ENCODE measurements at places on chromosomes 2 and 18.
A peak's percentile ranks its signal among the peaks of the same experiment; 100 is the strongest.

DNA sequence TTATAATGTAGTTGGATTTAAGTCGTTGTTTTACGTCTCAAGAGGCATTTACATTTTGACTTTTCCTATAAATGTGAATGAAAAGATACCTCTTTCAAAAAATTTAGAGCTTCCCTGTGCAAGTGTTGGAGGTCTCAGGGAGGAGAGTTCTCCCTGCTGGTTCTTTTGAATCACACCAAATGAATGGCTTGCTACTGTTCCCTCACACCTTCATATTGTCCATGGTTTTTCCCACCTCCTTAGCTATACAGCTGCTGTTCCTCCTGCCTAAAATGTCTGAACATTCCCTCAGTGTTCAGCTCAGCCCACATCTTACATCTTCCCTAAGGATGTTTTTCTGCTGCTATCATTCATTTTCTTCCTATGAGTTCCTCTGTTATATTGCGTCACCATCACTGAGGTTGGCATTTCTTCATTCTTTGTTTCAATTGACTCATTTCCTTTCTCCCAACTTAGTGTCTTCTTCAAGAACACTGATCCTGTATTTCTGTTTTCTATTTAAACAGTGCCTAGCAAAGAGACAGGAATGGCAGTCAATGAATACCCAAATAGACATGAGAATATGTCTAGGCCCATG is 46.0 kb downstream of the COX7A2L start:
- peak; percentile 85 for DNase-seq

- DNase-seq, result no peak
Measured at GRCh38 chr2:65357959-65358294, 74.5 kb downstream of the SPRED2 start.

DNA sequence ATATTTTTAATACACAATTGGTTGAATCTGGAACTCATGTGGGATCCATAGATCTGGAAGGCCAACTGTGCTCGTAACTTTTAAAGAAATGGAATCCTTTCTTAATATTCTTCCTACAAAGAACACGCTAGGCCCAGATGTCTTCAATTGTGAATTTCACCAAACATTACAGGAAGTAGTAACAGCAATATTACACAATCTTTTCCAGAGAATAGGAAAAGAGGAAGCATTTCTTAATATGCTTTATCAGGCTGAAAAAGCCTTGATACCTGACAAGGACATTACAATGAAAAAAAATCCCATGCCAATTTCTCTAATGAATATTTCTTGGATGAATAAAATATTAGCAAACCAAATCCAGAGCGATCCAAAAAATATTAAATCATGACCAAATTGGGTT is 80.3 kb upstream of the HAAO start:
- peak; percentile 29 for DNase-seq

DNA sequence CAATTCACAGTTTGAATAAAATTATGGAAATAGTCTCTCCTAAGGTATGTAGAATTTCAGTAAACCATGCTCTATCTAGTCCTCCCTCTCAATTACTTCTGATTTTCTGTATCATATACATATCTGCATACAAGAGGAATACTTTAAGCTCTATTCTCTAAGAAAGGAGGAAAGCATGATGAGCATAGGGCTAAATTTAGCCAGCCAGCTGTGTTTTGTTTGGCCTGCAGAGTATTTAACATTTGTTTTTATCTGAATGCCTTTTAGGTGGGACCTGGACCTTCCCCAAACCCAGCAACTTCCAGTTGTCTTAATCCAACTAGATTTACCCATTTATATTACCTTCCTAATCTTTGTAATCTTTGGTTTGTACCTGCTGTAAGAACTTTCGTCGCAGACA is 42.2 kb upstream of the FAM117B start:
- no peak for DNase-seq

DNA sequence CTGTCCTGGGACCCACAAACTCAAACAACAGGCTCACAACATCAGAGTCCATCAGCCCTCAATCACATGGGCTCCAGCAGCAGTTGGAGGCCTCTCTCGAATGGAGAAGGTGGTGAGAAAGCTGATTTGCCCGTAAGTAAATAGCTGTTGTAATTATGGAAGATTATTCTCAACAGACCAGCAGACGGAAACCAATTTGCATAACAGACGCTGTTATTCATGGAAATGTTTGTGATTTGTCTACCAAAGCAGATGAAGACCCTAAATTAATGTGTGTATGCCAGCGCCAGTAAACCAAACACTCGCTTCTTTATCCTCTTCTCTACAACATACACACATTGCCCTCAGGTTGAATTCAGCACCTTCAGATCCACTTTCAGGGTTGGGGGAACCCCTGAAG is 23.4 kb upstream of the GALNT14 start:
- no peak for DNase-seq

Measured in GM04503 (cell line).